NCI-H1092 (cell line): ENCODE measurements at places on chromosomes 6 and 20.

GRCh38 chr20:1555952-1556351 is 1.6 kb downstream of the SIRPD start:
- no peak for DNase-seq

DNA sequence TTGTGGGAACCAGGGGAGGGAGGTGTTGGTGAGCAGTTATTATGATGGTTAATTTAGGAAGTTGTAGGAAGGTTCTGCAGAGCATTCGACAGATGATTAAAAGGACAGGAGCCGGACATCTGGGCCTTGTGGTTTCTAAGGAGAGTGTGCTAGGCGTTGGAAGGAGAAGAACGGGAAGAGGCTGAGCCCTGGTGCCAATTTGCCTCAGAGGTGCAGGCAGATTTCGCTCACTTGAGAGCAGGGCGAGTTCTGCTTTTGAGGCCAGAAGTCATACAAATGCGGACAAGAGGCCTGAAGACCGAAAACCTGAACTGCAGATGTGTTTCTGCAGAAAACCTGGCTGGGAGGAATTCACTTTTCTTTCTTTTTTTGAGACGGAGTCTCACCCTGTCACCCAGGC is 30.5 kb upstream of the RPS6KA2 start:
- no peak for DNase-seq

- no peak for DNase-seq
These were observed 301.1 kb downstream of the TBC1D7 start for GRCh38 chr6:13027207-13027606.

DNA sequence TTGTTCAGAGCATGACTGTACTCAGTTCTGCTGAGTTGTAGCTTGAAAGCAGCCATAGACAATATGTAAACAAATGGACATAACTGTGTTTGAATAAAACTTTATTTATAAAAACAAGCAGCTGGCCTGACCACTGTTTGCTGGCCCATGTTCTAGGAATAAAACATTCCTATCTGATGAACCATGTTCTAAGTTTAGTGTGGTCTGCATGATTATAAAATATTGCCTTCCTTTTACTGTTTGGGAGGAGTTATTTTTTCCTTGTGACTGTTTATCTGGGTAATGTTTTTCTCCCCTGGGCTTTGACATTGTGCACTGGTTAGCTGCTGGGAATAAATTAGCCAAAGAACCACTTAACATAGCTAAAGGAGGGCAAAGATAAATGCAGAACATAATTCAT is 55.1 kb downstream of the CDS2 start:
- no peak for DNase-seq

DNA sequence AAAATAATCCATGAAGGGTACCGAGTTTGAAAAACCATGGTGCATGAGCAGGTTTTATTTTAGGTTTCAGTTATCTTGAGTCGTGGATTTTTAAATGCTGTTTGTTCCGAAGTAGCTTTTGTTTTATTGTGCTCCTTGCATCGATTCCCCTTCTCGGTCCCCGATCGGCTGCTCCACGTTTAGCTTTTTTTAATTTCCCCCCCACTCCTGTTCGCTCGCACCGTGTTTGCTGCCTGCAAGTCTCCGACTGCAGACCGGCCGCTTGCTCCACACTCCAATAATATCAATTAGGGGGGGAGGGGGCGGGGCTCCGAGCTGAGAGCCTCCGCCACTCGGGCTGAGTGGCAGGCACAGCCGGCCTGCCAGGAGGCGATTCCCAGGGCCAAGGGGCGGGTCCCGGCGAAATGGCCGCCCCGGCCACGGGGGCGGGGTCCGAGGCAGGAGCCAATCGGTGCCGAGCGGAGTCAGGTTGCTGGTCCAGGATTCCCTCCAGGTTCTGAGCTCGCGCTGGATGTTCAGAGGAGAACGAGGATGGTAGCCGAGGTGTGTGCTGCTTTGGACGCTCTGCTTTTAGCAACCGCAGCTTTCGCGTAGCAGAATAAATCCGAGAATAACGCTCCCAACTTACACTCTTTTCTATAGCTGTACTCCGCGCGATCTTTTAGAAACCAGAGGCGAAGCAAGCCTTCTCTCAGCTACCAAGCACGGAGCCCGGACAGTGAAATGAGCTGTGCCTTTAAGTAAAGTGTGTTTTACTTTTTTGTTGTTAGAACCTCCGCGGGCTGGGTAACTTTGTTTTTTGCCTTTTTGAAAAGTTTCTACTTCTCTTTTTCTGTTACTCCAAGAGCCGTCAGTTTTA is at the start of gene EPHA7:
EPHA7 (minus strand) TSS at position 256 of the 859 bp plus-strand sequence; CDS start at position 38, 218 bp downstream.
- peak; percentile 91 for DNase-seq

DNA sequence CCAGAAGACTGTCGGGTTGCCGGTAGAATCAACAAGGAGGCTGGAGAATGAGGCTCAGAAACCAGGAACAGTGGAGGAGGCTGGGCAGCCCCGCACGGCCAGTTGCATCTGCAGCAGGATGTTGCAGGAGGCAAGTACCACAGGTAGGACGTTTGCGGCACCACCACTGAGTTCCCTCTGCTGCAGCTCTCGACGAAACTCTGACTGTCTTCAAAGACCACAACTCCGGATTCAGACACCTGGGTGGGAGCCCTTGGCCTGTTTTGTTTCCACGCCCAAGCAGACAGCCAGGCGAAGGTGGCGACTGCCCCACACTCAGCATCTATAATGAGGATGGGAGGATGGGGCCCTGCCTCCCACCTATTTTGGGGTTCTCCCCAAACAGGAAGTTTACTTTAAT is 218.2 kb downstream of the ZDHHC14 start:
- DNase-seq: no peak

DNA sequence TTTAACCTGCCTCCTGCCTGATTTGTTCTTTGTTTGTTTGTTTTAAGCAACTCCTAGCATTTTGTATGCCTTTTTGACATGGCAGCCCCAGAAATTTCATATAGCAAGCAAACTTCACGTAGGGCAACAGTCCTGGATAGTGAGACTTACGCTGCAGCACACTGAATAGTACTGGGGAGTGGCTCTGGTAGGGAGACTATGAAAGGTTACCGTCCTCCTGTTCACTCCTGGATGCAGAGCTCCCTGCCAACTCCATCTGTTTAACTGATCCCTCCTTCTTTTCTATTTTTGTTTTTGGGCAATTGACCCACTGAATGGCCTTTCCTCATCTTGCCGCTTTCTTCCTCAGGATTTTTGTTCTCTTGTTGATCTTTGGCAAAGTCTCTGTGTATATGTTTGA is 44.5 kb upstream of the BMP6 start:
- DNase-seq: no peak

DNA sequence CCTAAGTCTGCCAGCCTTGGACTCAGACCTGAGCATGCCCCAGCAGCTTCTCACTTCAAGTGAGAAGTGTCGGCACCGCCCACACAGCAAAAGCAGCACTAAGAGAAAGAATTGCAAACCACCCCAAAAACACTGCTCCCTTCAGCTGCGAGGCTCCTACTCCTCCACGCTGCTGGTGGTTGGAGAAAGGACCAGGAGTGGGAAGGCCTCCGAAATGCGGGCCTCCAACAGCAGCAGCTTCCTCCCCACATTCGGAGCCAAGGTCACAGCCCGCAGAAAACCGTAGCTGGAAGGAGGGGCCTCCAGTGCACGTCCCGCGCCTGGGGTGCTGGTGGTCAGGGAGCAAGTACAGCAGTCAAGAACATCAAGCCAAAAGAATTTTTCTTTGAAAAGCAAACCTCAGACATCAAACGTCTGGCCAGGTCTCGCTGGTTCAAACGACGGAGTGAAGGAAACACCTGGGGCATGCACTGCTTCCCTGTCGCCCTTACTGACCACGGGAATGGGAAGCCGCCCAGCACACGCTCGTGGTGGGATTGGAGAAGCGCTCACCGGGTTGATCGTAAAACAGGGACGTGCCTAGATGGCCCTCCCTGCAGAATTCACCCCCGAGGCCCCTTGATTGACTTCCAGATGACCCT is 185.6 kb upstream of the CST7 start:
- DNase-seq: no peak

GRCh38 chr6:150662814-150663213 is 63.1 kb downstream of the PLEKHG1 start:
- DNase-seq: no peak

DNA sequence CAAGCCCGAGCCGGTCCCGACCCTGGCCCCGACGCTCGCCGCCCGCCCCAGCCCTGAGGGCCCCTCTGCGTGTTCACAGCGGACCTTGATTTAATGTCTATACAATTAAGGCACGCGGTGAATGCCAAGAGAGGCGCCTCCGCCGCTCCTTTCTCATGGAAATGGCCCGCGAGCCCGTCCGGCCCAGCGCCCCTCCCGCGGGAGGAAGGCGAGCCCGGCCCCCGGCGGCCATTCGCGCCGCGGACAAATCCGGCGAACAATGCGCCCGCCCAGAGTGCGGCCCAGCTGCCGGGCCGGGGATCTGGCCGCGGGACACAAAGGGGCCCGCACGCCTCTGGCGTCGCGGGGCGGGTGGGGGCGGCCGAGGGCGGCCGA is 37.5 kb downstream of the YTHDF1 start:
- no peak for DNase-seq

DNA sequence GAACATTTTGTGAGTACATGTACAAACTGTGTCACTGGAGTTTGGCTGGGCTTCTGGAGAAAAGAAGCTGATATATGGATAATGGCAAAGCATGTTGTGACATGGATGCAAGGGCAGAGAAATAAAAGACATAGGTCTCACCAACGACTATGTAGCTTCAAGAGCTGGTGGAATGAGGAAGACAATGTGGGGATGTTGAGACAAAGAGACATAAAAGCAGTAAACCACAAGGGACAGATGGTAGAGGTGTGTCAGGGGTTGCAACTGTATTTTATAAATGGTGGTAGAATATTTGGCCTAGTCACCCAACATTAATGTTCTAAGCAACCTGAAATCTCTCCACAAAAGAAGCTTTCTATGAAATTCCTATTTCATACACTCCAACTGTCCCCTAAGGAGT is 199.0 kb downstream of the KCNQ5 start:
- DNase-seq: no peak

DNA sequence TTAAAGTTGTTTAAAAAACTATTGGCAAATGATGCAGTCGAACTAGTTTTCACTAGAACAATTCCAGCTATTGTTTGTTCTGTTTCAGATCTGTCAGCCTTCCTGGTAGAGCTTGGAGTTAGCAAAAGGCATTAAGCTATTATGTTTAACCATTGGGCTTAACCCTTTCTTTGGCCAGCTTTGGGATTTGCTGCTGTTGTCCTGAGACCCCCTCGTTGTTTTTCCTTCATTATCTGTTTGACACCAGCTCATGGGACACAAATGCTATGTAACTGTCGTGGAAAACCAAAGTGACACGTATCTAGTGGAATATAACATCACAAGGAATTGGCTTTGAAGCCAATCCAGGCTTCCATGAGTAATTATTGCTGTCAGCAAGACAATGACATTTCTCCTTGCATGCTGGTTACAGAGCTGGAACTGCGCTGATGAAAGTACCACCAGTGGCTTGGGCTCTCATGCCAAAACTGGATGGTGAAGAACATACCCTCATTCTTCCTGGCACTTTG is 96.0 kb downstream of the EYA2 start:
- no peak for DNase-seq

DNA sequence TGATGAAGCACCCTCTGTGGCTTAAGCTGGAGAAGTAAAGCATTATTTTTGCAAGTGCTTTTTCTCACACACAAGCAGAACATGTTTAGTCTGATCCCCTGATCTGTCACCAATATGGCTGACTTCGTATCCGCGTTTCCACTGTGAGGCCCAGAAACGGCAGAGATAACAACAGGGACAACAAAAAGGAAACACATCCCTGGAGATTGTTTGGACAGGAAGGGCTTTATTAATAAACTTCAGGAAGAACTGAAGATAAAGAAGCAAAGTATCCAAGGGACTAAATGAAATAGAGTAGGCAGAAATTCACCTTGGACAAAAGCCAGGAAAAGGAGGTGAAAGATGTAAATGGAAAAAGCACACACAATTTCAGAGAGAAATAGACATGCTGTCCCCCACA is 49.2 kb downstream of the RARS2 start:
- DNase-seq: no peak

DNA sequence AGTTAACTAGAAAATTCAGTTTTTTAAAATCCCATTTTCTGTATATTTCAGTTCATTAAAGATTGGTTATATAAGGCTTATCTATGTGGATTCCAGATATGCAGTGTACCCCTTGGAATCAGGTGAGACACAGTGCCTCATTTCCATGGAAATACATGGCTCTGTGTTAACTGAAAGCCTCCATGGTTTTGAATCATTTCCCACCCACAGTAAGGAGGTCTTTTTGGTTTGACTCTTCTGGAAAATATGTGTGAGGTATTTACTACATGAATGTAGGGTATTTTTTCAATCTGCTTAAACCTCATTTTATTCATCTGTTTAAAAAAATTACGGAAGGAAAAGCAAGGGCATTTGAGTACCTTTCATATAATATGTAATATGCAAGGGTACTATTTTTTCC is 25.5 kb downstream of the RNF144B start:
- DNase-seq: no peak

- DNase-seq: no peak
These were observed 20.4 kb downstream of the PDE7B start for GRCh38 chr6:135871878-135872277.

DNA sequence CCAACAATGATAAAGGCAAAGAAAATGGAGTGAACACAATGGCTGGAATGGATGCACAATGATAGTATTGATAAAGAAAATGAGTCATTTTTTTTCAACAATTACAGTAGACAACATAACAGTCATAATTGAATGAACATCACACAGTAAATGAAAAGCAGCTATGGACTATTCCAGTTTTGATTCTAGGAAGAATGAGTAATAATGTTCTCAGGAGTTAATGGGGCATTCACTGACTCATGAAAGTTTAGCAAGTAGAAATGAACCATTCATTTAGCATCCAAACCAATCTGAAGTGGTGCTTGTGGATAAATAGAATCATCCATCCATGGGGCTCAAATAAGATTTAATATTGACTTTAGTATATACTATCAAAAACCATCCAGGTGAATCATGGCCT is 1029.5 kb upstream of the GJE1 start:
- DNase-seq: peak; percentile 18

DNA sequence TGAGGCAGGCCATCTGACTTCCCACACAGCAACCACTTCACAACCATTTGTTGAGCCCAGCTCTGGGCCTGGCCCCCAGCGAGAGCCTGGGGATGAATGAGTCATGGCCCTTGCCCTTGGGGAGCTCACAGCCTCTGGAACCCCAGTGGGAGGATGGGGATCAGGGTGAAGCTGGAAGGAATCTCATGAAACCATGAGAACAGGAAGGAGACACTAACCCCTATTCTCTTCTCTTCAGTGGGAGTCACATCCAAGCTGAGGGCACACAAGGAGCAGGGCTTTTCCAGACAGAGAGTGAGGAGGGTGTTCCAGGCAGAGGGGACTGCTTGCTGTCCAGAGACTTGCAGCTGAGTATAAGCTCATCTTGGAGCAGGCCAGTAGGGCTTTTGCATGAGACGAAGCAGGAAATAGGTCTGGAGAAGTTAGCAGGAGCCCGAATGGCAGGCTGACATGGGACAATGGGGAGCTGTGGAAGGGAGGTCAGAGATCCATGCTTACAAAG is 7.5 kb downstream of the FOXS1 start:
- no peak for DNase-seq
